ENCODE measurements at places on chromosomes 16 and 17. TPM values are rescaled to one million over a fixed set of nuclear protein-coding genes. Genes with fewer than 3 reads are reported as not detected.

DNA sequence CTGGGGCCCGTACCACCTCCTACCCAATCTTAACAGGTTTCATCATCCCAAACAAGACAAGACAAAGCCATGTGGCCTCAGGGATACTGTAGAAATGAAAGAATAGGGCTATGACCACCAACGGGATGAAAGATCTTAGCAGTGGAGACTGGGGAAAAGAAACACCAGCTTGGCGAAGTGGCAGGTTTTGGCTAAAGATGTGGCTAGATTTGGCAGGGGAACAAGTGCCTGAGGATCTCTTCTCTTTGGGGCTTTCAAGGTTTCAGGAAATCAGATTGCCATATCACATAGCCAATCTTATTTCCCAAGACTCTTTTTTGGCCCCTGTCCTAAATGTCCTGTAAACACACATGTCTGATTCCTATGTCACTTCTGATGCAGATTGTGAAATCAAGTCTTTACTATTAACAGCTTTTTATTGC, 6.9 kb downstream of the KRT24 start:
- DNase-seq = no peak

GRCh38 chr16:80981103-80981502, 25.6 kb downstream of the CMC2 start:
- no peak for DNase-seq

DNA sequence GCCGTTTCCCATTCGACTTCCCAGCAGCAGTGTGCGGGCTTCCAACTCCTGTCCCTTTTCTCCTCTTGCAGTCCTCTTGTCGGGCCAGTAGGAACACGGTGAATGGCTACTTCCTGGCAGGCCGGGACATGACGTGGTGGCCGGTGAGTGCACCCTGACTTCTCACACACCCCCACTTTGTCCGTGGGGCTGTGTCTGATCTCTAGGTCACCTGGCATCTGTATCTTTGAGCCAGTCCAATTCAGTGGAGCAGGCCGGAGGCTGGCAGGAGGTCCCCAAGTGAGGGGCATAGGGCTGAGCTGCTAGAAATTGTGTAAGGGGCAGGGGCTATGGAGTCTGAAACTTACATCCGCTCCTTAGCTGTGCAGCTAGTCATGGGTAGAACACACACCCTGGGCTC, 6.6 kb downstream of the SLC5A10 start:
- DNase-seq = no peak

DNA sequence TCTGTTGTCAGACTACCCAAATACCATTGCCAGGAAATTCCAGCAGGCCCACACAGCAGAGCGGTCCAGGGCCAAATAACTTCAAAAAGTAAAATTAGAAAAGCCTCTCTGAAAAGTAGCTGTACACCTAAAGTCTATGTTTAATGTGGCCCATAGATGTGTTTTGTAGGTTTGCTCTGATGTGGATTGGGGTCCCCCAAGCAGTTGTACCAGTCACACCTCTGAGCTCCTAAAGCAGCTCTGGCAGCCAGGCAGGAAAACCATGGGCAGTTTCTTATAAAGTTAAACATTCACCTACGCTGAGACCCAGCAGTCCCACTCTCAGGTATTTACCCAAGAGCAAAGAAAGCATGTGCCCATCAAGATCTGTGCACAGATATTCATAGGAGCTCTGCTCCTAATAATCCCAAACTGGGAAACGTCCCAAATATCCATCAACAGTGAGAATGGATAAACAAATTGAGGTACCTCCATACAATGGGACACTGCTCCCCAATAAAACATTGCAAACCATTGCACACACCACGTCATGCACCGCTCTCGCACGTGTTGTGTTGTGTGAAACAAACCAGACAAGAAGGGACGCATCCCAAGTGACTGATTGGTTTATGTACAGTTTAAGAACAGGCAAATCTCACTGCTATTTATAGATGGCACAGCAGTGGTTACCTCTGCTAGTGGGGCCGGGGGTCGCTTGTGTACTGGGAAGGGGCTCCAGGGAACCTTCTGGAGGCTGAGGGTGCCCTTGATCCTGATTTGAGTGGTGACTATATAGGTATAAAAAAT, 15.8 kb upstream of the PRM1 start:
- DNase-seq = no peak

DNA sequence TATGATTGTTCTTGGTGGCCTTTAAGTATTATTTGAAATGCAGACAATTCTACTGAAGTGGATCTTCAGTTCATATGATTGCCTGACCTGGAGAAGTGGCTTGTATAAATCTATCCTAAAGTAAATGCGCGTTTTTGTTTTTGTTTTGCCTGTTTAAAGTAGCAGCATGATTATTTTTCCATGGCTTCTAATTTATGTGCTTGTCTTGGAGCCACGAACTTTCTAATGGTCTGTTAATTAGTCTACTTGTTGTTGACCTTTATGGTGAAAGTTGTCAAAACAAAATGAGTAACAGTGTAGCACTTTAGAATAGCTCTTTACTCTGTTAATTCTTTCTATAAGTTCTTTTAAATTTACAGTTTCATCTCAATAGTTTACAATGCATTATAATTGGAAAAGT, 1.7 kb downstream of the PRKAR1A start:
- DNase-seq = no peak

DNA sequence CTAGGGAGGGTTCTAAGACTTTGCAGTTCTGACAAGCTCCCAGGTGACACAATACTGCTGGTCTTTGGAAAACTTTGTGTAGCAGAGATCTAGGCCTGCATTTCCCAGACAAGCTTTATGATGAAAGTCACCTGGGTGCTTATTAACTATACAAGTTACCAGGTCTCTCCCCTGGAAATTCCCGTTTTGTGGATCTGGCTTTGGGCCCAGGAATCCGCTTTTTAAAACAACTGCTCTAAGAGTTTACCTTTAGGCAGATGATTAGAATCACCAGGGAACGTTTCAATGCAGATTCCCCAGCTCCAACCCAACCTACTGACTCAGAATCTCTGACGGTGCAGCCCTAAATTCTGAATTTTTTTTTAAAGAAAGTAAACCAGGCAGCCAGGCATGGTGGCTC, 36.3 kb downstream of the MYH3 start:
- no peak for DNase-seq

Gene SPIRE2
- not detected for polyA plus RNA-seq

All from CD14-positive monocyte (primary cell).